SHP77 treated with DMSO at 0.1 percent for 48 hours (cell line): ENCODE measurements at places on chromosomes 13 and 19.

DNA sequence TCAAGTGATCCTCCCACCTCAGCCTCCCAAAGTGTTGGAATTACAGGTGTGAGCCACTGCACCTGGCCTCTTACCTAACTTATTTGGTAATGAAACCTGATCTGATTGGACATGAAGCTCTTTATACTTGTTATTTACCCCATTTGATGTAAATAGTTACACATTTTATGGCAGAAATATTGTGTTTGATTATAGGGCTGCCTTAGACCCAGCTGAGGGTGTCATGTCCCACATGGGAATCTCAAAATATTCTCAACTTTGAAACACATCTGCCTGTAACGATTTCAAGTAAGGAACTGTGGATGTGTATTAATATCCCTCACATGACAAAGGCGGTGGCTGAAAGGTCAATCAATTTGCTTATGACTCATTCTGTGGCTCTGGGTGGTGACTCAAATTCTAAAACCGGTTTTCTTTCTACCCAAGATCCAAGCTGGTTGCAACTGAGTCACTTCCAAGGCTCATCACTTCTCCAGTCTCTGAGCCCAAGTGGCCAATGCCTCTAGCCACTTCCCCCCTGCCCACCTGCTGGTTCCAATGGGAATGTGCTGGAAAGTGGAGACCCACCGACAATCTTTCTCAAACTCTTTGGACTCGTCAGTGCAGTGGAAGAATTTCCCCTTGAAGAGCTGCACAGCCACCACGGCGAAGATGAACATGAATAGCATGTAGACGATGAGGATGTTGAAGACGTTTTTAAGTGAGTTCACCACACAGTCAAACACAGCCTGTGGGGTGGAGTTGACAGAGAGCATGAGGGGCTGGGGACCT, 110.9 kb downstream of the IER2 start:
- DNase-seq: no peak

DNA sequence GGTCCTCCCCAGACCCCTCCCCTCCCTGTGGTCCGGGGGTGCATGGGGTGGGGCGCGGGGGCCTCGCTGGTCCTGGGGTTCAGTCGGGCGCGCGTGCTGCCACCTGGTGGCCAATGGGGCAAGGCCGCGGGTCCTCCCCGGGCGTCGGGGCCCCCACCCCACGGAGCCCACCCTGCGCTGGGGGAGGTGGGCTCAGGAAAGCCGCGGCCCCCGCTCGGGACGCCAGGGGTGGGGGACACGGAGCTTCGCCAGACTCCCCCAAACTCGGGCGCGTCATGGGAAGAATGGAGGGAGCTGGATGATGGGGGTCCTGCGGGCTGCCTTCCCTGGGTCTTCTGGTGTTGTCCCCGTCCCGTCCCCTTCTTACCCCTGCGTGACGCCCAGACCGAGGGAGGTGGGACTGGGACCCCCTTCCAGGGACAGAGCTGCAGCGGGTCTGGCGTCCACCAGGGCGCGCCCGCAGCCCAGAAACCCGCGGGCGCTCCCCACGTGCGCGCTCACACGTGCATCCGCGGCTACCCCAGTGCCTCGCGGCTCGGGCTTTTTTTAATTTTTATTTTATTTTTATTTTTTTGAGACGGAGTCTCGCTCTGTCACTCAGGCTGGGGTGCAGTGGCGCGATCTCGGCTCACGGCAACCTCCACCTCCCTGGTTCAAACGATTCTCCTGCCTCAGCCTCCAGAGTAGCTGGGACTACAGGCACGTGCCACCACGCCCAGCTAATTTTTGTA, 19.8 kb upstream of the TCF3 start:
- no peak for DNase-seq

- no peak for DNase-seq
These were observed 16.3 kb downstream of the EPS8L1 start for GRCh38 chr19:55091955-55092354.

- no peak for DNase-seq
These were observed 10.0 kb downstream of the POLR1D start for GRCh38 chr13:27631665-27632064.

- DNase-seq: no peak
These were observed 1.9 kb downstream of the ICAM5 start for GRCh38 chr19:10291554-10292205.

DNA sequence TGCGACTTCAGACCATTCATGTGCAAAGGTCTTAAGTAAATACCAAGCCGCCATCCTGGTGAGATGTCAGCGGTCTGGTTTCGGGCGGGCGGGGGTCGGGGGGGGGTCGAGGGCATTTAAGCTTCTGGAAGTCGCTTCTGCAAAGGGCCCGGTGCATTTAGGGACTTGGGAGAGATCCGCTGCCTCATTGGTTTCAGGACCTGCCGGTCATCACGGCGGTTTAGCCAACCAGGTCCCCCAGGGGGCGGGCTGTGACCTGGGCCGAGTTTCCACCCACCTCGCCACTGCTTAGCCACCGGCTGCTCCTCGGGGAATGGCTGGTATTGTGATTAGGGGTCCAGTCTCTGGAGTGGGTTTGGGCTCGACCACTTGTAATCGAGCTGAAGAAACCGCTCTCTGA, 7.8 kb downstream of the ANKLE1 start:
- DNase-seq: no peak

DNA sequence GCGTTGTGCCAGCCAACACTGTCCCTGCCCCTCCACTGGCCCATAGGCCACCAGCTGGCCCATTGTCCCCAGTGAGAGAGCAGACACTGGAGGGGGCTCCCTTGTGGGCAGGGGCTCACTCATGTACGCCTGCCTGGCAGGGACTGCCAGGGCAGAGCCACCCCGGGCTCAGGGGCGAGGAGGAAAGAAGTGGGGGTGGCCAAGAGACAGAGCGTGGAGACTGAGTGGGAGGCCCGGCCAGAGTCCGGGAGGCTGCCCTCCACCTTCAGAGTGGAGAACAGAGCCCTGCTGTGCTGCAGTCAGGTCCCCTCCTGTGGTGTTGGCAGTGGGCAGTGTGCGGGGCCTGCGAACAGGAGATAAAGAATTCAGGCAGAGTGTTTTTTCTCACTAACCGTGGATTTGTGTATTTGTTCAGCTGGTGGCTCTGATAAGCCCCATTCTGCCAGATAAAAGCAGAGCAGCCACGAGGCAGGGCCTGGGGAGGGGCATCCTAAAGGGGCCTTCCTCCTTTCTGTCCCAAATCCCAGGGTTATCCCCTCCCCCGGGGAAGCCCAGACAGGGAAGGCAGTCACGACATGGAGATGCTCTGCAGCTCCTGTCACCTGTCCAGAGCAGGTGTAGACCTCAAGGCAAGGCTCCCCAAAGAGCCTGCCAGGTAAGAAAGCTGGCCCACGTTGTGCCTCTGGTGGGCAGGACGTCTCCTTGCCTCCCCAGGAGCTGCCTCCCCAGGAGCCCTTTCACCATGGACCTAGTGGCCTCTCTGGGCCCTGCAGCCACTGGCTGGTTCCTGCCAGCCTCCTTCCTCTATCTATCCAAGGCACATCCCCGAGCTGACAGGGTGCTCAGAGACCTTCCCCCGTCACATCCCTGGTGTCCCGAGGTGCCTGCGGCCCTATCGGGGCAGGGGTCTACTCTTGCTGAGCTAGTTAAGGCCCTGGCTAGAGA, 33.0 kb downstream of the LYL1 start:
- no peak for DNase-seq

GRCh38 chr13:102913914-102914313, 68.1 kb downstream of the ERCC5 start:
- no peak for DNase-seq

GRCh38 chr19:18156268-18156667, 3.3 kb downstream of the PIK3R2 start:
- no peak for DNase-seq

DNA sequence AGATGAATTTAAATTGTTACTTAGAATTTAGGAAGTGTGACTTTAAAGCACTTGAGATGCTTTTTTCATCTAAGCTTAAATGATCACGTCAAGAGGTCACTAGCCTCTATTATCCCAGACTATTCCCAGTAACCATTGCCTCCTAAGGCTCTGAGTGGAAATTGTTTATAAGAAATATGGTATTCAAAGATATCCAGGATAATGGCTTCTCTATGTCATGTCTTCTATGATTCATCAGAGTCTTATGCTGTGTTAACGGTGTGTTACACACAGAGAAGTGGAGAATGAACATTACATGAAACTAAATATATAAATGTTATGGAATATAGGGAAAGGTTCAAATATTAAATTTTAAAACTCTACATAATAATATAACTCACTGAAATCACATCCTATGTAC, 79.8 kb upstream of the NBEA start:
- DNase-seq: no peak

GRCh38 chr13:23462815-23463559, 29.5 kb upstream of the SACS start:
- DNase-seq: no peak

DNA sequence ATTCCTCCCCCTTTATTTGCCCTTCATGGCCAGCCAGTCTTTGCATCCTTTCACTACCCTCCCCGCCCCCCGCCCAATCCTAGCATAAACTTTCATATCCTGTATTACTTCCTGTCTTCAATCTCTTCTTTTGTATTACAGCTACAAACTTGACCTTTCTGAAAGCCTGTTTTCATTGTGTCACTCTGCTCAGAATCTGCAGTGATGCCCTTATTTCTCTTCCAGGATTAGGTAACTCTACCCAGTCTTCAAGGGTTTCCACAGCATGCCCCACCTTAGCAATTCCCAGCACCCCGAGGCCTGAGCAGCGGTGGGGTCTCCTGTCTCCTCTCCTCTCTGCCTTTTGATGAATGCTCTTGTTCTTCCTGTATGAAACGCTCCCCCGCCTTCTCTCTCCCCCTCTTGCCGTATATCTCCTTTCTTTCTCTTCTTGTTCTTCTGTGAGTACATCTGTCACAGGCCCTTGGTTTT, 145.6 kb downstream of the SHISA2 start:
- no peak for DNase-seq

DNA sequence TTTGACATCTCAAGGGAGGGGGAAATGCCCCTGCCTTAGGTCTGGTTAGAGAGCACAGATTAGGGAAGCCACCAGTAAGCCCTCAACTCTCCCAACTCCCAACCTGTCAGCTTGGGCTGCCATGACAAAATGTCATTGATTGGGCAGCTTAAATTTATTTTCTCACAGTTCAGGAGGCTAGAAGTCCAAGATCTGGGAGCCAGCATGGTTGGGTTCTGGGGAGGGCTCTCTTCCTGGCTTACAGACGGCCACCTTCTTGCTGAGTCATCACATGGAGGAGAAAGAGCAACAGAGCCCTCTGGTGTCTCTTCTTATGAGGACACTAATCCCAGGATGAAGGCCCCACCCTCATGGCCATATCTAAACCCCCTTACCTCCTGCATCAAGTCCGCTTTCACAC, 24.2 kb downstream of the C19orf12 start:
- DNase-seq: no peak

- peak; percentile 31 for DNase-seq
These were observed 66.7 kb downstream of the FRY start for GRCh38 chr13:32098272-32098671.

GRCh38 chr13:66322193-66322740, 907.9 kb downstream of the PCDH9 start:
- no peak for DNase-seq

DNA sequence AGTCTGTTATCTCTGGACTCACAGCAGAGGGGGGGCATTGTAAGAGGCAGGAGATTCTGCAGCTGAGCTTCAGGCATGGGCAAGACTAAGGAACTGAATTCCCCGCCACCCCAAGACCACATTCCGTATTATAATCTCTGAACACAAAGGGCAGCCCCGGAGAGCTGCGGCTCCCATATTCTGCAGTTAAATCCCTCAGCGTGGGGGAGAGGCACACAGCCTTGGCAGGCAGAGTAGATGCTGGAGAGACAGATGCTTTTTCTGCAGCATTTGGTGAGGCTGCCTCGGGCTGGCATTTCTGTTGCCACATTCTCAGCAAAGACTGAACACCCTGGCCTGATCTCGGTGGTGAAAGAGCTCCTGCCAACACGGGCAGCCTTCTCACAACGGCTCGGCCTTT, 12.9 kb downstream of the CHAF1A start:
- no peak for DNase-seq
